ENCODE measurements at places on chromosomes 6 and 20. TPM values are rescaled to one million over a fixed set of nuclear protein-coding genes. Genes with fewer than 3 reads are reported as not detected.

DNA sequence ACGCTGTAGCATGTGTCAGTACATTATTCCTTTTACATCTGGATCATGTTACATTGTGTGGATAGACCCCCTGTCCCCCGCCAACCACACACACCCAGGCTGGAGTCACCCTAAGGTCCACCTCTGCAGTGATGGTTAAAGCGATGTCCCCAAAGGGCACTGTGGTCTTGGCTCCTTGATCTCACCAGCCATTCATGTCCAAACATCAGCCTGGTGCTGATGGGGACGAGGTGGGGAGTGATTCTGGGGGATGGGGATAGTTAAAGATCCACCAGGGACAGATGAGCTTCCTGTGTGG is 59.2 kb upstream of the FAM83D start:
- H3K27ac ChIP-seq, result no peak overlapping the region
- no peak for DNase-seq
- no peak overlapping the region for H3K4me3 ChIP-seq
- H3K4me1 ChIP-seq, result peaks cover 4% of the 10 kb centered on the region
- no peaks in the 10 kb centered on the region for H3K27me3 ChIP-seq
- no peaks in the 10 kb centered on the region for H3K36me3 ChIP-seq

DNA sequence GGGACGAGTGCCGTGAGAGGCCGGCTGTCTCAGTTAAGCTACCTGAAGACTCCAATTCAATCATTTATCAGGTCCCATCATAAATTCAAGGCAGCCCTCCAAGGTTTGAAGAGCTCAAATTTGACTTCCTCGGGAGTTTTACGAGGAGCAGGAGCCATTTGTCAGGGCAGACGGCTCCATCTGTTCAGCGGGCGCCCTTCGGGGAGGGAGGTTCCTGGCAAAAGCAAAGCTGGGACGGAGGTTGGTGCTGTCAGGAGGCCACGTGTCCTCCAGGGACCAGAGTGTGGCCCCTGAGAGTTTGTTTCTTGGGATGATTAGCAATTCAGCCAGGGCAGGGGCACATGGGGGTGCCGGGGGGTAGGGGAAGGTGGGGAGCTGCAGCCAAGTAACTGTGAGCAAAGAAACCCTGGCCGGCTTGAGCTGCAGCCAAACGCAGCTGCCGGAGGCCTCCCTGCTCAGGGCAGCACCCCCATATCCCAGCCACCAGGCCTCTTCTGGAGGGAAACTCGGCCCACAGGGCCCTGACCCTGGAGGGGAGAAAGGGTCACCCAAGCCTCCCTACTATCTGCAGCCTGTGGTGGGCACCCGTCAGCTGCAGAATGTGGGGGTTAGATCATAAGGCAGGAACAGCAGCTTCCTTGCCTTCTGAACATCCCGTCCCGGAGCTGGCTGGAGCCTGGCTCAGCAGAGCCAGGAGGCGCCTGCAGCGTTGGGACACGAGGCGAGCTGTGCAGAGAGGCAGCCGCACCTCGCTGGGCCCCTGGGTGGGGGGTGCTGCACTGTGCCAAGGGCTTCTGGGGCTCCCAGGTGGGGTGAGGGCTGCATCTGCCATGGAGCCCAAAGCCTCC is 63.6 kb upstream of the GATA5 start:
- no peak for DNase-seq
- H3K36me3 ChIP-seq, result no peaks in the 10 kb centered on the region
- no peak overlapping the region for H3K27ac ChIP-seq
- H3K4me1 ChIP-seq, result no peaks in the 10 kb centered on the region

DNA sequence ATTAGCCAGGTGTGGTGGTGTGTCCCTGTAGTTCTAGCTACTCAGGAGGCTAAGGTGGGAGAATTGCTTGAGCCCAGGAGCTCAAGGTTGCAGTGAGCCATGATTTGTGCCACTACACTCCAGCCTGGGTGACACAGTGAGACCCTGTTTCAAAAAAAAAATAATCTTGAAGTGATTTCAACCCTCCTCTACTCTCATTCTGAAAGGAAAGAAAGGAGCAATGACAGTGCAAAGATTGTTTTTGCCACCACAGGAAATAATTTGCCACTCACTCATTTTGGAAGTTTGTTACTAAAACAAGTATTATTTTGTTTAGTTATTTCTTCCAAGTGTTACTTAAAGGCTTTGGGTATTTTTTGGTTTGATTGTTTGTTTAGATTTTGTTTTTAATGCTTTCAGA is 45.6 kb downstream of the BLTP3A start:
- H3K27me3 ChIP-seq, result no peaks in the 10 kb centered on the region
- H3K4me3 ChIP-seq, result no peak overlapping the region
- H3K27ac ChIP-seq, result no peak overlapping the region
- no peak for DNase-seq
- no peaks in the 10 kb centered on the region for H3K36me3 ChIP-seq

DNA sequence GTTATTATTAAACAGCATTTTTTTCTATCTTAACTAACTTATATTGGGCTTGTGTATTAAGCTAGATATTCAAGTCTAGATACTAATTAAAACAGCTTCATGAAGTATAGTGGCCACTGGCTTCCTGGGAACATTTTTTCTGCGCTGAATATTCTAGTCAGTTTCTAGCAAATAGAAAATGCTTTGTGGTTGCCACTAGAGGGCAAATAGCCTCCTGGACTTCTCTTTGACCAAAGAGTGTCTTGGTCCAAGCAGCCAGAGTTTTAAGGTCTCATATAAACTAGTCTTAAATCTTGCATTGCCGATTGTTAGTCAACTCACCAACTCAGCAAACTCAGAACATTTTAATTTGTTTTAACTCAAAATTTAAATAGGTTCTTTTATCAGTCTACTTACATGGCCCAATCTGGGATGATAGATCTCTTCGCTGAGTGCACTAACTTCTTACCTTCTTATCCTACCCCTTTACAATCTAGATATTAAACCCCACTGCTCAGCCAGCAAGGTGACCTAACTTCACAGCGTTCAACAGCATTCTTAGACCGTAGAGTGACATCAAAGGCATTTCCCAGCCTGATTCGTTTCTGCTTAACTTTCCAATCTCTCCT is 24.6 kb upstream of the ID4 start:
- no peaks in the 10 kb centered on the region for H3K27me3 ChIP-seq
- no peak overlapping the region for H3K27ac ChIP-seq
- no peak for DNase-seq
- H3K4me3 ChIP-seq, result no peak overlapping the region
- no peaks in the 10 kb centered on the region for H3K4me1 ChIP-seq

- H3K27ac ChIP-seq, result no peak overlapping the region
- DNase-seq, result no peak
- H3K27me3 ChIP-seq, result no peaks in the 10 kb centered on the region
- H3K4me1 ChIP-seq, result peaks cover 3% of the 10 kb centered on the region
- H3K4me3 ChIP-seq, result no peak overlapping the region
Observed at GRCh38 chr6:108665495-108666196, 104.9 kb downstream of the FOXO3 start.

DNA sequence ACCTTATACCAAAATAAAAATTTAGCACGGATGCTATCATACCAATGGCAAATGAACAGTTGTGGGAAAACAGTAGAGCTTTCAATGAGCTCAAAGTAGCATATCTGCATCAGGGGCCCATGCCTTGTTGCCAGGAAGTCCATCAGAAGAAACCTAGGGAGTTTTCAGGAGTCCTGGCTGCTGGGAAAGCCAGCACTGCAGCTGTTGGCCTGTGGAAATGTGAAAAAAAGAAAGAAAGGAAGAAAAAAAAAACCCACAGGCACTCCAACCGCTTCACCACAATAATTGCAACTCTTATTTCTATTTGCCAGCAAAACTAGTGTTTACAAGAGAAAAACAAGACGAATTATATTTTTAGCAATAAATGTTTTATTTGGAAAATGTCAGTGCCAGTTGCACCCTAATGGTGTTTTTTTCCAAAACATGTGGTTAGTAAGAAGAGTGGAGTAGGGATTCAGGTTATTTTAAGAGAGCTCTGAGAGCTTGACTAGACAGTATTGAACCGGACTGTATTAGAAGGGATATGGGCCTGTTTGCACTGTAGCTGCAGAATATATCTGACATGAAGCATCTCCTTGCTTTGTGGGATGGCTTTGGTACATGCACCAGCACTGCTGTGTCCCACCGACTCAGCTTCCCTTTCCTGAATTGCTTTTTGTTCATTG is 137.3 kb downstream of the CCDC170 start:
- DNase-seq, result no peak
- H3K27me3 ChIP-seq, result no peaks in the 10 kb centered on the region
- H3K4me3 ChIP-seq, result no peak overlapping the region
- no peaks in the 10 kb centered on the region for H3K4me1 ChIP-seq
- no peak overlapping the region for H3K27ac ChIP-seq

GRCh38 chr6:4364172-4364571 is 228.8 kb upstream of the ECI2 start:
- H3K4me3 ChIP-seq, result no peak overlapping the region
- H3K27me3 ChIP-seq, result no peaks in the 10 kb centered on the region
- peaks cover 22% of the 10 kb centered on the region for H3K4me1 ChIP-seq
- H3K36me3 ChIP-seq, result no peaks in the 10 kb centered on the region

GRCh38 chr6:1839361-1839760 is 229.6 kb downstream of the FOXC1 start:
- H3K4me1 ChIP-seq, result no peaks in the 10 kb centered on the region
- no peak for DNase-seq
- H3K27me3 ChIP-seq, result no peaks in the 10 kb centered on the region

DNA sequence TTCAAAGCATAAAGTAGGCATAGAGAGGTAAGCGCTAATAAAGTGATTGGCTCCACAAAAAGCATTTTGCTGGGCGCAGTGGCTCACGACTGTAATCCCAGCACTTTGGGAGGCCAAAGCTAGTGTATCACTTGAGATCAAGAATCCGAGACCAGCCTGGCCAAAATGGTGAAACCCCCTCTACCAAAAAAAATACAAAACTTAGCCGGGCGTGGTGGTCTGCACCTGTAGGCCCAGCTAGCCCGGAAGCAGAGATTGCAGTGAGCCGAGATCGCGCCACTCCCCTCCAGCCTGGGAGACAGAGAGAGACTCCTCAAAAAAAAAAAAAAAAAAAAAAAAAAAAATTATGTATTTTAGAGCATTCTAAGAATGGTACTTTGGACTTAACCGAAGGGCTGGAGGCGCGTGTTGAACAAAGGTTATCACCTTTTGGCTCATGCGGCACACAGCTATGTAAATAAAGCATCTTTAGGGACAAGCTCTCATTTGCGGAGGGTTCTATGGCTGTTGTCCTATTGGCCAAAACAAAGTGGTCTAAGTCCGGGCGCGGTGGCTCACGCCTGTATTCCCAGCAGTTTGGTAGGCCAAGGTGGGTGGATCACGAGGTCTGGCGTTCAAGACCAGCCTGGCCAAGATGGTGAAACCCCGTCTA is 17.4 kb downstream of the HFE start:
- no peaks in the 10 kb centered on the region for H3K27me3 ChIP-seq
- peak overlapping the region; percentile 93 for H3K27ac ChIP-seq
- H3K36me3 ChIP-seq, result no peaks in the 10 kb centered on the region
- H3K4me3 ChIP-seq, result peak overlapping the region; percentile 31
- H3K4me1 ChIP-seq, result no peaks in the 10 kb centered on the region

DNA sequence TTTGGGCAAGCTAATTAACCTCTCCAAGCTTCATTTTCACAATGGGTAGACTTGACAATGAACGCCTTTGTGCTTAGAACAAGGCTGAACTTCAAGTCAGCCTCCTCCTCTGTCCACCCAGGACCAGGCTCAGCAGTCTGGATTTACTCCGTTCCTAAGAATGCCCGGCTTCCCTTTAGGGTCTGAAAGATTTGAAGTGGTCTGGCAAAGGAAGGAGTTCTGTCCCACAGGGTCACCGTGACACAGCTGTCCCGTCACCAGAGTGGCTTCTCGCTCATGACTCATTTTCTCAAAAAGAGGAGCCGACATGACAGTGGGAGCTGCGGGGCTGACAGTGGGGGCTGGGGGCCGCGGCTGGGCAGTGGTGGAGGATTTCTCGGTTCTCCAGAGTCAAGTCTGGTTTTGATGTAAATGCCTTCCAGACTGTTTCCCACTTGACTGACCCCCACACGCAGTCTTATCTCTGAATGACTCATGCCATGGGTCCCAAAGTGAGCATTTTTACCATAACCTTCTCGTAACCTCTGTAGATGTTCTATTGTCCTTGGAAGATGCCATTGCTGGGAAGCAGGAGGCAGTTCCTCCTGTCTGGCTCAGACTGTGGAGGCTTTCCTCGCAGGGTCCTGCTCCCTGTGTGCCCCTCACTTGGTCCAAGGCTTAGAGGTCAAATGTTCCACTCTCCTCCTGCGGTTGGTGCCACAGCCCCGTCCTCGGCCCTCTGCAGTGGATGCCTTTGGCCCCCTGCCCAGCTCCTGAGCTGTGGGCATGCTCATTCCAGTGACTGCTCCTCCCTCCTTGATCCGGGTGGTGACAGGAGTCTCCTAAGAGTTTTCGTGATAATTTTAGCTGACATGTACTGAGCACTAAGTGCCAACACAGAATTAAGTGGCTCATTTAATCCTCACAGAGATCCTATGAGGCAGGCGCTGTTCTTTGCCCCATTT is 253.1 kb downstream of the FNDC1 start:
- DNase-seq, result no peak
- no peak overlapping the region for H3K4me3 ChIP-seq
- no peaks in the 10 kb centered on the region for H3K36me3 ChIP-seq
- H3K4me1 ChIP-seq, result no peaks in the 10 kb centered on the region
- H3K27me3 ChIP-seq, result no peaks in the 10 kb centered on the region

GRCh38 chr6:147949981-147950622 is 392.5 kb upstream of the SASH1 start:
- peak overlapping the region; percentile 42 for H3K27ac ChIP-seq
- H3K4me1 ChIP-seq, result no peaks in the 10 kb centered on the region
- no peak for DNase-seq
- no peak overlapping the region for H3K4me3 ChIP-seq
- no peaks in the 10 kb centered on the region for H3K27me3 ChIP-seq

DNA sequence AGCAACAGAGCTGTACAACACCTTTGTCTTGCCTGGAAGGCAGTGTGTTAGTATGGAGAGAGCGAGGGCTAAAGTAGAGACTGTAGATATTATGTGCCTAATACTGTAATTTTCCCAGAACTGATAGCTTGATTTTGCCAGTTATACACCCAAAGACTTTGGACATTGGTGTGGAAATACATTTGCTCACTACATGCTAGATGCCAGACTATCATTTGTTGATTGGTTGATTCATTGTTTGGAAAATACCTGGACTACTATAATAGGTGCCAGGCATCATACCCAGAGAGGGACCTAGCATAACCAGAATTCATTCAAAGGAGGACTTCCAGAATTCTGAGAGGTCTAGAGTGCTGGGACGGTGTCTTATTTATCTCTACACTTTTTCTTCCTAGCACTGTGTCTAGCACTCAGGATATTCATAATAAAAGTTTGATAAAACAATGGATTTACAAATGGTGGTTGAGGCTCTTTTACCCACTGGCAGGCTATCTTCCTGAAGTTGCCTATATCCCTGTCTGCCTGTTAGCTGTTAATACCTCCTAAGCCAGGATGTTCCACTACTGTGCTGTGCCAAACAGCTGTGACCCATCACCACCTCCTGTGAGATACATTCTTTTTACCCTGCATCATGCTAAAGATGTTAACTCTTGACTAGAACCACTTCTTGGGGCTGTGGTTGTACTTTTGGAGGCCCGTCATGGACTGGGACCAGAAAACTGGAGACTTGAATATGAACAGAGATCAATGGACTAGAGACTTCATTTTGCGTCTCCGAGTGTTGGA is 72.2 kb upstream of the FUCA2 start:
- DNase-seq, result no peak
- no peak overlapping the region for H3K27ac ChIP-seq
- H3K4me3 ChIP-seq, result no peak overlapping the region
- no peaks in the 10 kb centered on the region for H3K27me3 ChIP-seq

- DNase-seq, result no peak
- no peaks in the 10 kb centered on the region for H3K27me3 ChIP-seq
- H3K4me1 ChIP-seq, result peaks cover 5% of the 10 kb centered on the region
Observed at GRCh38 chr20:57710841-57711240, 1.0 kb upstream of the PMEPA1 start.

Gene REM1
- 0.32 TPM for total RNA-seq

Gene PTP4A1
- total RNA-seq, result 247 TPM

Gene DBNDD2
- total RNA-seq, result 109 TPM

Gene IYD
- 8.7 TPM for total RNA-seq

Gene PRPH2
- total RNA-seq, result 0.35 TPM

Gene BTN1A1
- not detected for total RNA-seq
